ENCODE measurements at places on chromosomes 6 and 20.

DNA sequence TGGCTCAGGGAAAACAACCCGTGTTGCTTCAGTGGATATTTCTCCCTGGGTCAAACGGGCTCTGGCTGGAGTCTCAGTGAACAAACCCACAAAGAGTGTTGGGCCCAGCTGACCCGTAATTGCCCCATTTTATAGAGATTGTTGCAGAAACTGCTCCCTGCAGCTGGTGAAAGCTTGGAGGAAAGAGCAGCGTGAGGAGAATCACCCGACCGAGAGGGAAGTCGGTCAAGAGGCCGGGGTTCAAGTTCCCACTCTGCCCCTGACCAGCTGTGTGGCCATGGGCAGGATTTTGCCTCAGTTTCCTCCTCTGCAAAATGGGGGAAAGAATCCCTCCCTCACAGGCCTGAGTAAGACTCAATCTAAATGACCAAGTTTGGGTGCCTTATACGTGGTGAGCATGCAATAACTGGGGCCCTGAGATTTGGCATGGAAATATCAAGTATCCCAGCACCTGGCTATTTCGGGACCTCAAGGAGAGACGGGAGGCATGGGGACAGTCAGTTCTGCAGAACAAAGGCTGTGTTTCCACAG lies 1.7 kb upstream of the TGM2 start:
- no peak for DNase-seq

GRCh38 chr6:162467679-162468078 lies 259.9 kb downstream of the PRKN start:
- no peak for DNase-seq

GRCh38 chr6:13373488-13373886 lies 45.1 kb upstream of the TBC1D7 start:
- DNase-seq: no peak

GRCh38 chr6:135680964-135681913 lies 170.3 kb upstream of the PDE7B start:
- no peak for DNase-seq

- no peak for DNase-seq
Measured at GRCh38 chr6:1313767-1314503, 2.0 kb downstream of the FOXQ1 start.

DNA sequence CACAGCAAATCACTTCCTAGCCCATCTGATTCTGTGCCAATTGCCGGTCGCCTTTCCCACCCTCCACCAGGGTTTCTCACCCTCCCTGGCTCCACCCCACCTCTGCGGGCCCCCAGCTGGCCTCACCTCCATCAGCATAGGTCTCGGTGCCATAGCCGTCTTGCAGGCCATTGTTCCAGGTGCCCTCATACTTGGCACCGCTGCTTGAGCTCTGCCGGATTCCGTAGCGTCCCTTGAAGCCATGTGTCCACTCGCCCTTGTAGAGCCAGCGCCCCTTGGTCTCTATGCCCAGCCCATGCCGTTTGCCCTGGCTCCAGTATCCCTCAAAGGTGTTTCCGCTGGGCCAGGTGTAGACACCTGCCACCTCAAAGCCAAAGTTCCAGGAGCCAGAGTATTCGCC lies 787 bp downstream of the JPH2 start:
- no peak for DNase-seq

DNA sequence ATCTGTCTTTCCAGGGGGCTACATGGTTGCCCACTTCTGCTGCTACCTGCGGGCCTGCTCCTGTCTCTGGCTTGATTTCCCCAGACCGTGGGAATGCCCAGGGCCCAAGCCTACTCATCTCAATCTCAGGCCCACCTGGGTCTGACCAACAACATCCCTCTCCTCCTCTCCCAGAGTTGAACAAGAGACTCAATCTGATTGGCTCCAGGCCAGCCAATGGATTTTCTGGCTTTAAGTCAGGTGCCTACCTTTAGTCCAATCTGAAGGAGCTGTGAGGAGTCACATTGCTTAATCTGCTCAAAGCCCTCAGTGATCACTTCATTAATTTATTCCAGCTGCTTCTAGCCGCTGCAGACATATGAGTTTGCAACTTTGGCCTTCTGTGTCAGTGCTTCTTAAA lies 162.4 kb upstream of the KCNG1 start:
- DNase-seq: no peak

DNA sequence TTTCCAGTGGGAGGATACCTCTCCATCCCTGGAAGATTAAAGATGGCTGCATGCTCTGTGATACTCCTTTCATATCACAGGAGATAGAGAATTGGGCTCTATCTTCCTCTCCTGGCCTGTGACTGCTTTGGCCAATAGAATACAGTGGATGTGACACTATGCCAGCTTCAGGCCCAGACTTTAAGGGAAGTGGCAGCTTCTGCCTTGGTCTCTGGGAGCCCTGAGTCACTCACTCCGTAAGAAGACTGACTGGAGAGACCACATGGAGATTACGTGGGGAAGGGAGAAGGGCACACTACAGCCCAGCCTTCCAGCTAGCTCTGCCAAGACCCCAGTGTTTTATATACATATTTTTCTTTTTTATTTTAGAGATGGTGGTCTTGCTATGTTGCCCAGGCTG lies 10.4 kb upstream of the MMP9 start:
- DNase-seq: no peak

DNA sequence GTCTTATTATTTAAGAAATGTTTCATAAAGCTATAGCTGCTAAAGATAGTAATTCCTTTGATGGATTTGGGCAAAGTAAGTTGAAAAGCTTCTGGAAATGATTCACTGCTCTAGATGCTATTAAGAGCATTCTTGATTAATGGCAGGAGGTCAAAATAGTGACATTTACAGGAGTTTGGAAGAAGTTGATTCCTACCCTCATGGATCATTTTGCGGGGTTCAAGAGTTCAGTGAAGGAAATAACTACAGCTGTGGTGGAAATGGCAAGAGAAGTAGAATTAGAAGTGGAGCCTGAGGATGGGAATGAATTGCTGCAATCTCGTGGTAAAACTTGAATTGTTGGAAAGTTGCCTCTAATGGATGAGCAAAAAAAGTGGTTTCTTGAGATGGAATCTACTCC lies 316.1 kb downstream of the UTRN start:
- no peak for DNase-seq

GRCh38 chr6:105744815-105745214 lies 341.3 kb upstream of the PRDM1 start:
- no peak for DNase-seq

GRCh38 chr6:155077331-155077730 lies 82.2 kb downstream of the TIAM2 start:
- DNase-seq: no peak

Data from brain pericyte (primary cell).